Muscle of leg (tissue), 16 donors: ENCODE measurements at places on chromosomes 7 and 10. TPM values are rescaled to one million over a fixed set of nuclear protein-coding genes. Genes with fewer than 3 reads are reported as not detected.

- no peaks in the 10 kb centered on the region for H3K36me3 ChIP-seq
- H3K27me3 ChIP-seq, result peaks cover 3% of the 10 kb centered on the region
- H3K27ac ChIP-seq, result no peak overlapping the region
- DNase-seq, result no peak
- peaks cover 16% of the 10 kb centered on the region for H3K4me1 ChIP-seq
- H3K4me3 ChIP-seq, result no peak overlapping the region
Measured at GRCh38 chr10:30006410-30006809, 53.0 kb downstream of the JCAD start.

GRCh38 chr7:23114896-23115295 lies 9.3 kb downstream of the KLHL7 start:
- H3K27me3 ChIP-seq, result no peaks in the 10 kb centered on the region
- DNase-seq, result peak; percentile 42
- no peak overlapping the region for H3K27ac ChIP-seq
- H3K4me1 ChIP-seq, result no peaks in the 10 kb centered on the region
- H3K4me3 ChIP-seq, result no peak overlapping the region

- DNase-seq, result no peak
- H3K27me3 ChIP-seq, result no peaks in the 10 kb centered on the region
- H3K36me3 ChIP-seq, result no peaks in the 10 kb centered on the region
- H3K4me1 ChIP-seq, result peaks cover 23% of the 10 kb centered on the region
- H3K4me3 ChIP-seq, result no peak overlapping the region
- no peak overlapping the region for H3K27ac ChIP-seq
Measured at GRCh38 chr10:103225939-103226338, 19.7 kb upstream of the RPEL1 start.

SRRM3 gene
- 0.31 TPM for total RNA-seq

GATA3 gene
- 0.18 TPM for total RNA-seq

TAS2R4 gene
- total RNA-seq, result 1.5 TPM
